ENCODE measurements at places on chromosomes 16 and 17.

- DNase-seq: no peak
These were observed 44.2 kb downstream of the ADCY7 start for GRCh38 chr16:50310308-50311133.

DNA sequence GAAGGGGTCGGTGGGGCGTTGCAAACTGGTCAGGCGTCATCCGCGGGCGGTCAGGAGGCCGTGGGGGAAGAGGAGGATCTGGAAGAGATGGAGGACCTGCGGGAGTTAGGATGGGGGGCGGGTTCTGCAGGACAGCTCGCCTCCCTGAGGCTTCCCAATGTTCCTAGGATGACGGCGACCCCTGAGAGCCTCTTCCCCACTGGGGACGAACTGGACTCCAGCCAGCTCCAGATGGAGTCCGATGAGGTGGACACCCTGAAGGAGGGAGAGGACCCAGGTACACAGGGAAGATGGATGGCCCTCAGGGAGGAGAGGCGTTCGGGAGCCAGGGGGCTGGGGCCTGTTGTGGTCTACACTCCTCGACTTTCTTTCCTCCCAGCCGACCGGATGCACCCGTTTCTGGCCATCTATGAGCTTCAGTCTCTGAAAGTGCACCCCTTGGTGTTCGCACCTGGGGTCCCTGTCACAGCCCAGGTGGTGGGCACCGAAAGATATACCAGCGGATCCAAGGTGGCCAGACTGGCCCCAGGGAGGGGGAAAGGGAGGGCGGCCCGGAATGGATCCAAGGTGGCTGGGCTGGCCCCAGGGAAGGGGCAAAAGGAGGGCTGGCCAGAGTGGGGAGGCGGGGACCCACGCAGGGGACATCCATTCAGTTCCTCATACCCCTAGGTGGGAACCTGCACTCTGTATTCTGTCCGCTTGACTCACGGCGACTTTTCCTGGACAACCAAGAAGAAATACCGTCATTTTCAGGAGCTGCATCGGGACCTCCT lies 839 bp downstream of the PLD2 start:
- DNase-seq: no peak

GRCh38 chr17:80675438-80676095 lies 130.9 kb downstream of the RPTOR start:
- DNase-seq: no peak

DNA sequence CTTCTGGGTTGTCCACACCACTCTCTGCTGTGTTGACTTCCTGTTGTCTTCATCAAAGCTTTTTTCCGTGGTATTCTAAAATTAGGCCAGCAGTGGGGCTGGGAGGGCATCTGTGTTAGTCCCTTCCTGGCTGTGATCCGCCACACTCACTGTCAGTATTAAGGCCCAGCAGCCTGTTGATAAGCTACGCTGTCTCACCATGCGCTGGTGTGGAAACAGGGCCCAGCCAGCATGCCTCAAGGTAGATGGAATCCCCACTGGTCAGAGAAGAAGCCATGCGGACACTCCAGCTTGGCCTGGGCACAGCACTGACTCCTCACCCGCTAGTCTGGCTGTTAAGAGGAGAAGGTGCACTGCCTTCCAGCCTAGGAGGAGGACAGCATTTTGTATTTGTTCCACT lies 11.4 kb downstream of the CDR2L start:
- DNase-seq: no peak

- DNase-seq: peak; percentile 12
These were observed 25.8 kb upstream of the GINS3 start for GRCh38 chr16:58366247-58367031.

- DNase-seq: no peak
These were observed 30.0 kb upstream of the USP36 start for GRCh38 chr17:78870621-78871020.

GRCh38 chr17:36128411-36128978 lies 24.9 kb downstream of the CCL4 start:
- no peak for DNase-seq

GRCh38 chr17:57226793-57227192 lies 29.5 kb upstream of the MSI2 start:
- no peak for DNase-seq

- DNase-seq: no peak
These were observed 461.0 kb upstream of the C16orf82 start for GRCh38 chr16:26605626-26606271.

GRCh38 chr17:59027750-59028149 lies 78.9 kb downstream of the TRIM37 start:
- DNase-seq: no peak

DNA sequence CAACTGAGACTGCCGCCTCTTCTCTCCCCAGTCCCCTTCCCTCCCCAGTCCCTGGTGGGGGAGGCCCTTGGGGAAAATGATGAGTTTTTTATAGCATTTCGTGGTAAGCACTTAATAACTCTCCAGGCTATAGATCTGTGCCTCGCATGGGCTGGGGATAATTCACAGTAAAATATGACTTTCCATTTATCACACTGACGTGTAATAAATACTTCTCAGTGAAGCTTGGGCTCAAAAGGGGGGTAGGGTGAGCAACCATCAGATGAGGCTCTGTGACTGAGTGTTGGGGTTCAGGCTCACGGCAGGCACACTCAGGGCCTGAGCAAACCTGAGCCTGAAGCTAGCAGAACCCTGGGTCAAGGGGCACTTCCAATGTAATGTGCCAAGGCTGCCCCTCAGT lies 101.6 kb downstream of the CCT6B start:
- DNase-seq: no peak

GRCh38 chr17:7351665-7352502 lies at the start of gene KCTD11:
KCTD11 (plus strand) TSS chr17:7352162.
- DNase-seq: peak; percentile 88

DNA sequence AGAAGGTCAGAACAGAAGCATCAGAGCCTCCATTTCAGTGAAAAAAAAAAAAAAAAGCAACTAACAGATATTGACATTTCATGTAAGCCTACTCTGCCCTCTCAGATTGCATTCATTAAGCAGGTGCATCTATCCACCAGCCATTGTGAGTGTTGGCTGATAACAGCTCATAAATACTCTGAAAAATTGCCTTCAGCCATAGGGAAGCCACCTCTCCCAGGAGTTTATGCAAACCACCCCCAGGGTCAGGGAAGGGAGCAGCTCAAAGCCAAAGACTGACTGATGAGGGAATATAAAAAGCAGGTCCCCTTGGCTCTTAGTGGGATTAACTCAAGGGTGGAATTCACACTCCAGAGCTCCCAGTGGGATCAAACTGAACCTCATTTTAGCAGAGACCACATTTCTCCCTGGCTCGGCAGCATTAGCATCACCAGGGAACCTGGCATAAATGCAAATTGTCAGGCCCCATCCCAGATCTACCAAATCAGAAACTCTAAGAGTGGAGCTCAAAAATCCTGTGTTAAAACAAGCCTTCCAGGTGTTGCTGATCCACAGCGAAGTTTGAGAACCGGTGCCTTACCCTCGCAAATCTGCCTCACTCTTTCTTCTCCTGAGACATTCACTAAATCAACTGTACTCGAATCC lies 14.2 kb downstream of the APOH start:
- no peak for DNase-seq

- DNase-seq: peak; percentile 35
These were observed 90.2 kb downstream of the SYCE1L start for GRCh38 chr16:77289331-77289809.

GRCh38 chr16:85304337-85304736 lies 192.1 kb upstream of the CIBAR2 start:
- DNase-seq: no peak

DNA sequence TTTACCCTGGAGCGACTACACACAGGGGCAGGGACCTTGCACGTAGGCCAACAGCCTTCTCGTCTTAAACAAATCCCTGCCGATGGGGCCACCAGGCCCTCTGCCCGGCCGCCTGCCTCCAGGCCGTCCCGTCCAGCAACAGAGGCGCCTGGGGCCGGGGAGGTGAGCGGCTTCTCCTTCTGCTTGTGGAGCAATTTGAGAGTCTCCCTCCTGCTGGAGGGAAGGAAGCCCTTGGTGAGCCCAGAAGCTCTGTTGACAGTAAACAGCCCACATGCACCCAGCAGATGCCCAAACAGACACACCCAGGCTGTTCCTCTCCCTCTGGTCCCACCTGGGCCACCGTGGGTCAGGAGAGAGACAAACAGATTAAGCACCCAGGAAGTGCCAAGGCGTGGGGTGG lies 8.1 kb downstream of the SLC43A2 start:
- no peak for DNase-seq

DNA sequence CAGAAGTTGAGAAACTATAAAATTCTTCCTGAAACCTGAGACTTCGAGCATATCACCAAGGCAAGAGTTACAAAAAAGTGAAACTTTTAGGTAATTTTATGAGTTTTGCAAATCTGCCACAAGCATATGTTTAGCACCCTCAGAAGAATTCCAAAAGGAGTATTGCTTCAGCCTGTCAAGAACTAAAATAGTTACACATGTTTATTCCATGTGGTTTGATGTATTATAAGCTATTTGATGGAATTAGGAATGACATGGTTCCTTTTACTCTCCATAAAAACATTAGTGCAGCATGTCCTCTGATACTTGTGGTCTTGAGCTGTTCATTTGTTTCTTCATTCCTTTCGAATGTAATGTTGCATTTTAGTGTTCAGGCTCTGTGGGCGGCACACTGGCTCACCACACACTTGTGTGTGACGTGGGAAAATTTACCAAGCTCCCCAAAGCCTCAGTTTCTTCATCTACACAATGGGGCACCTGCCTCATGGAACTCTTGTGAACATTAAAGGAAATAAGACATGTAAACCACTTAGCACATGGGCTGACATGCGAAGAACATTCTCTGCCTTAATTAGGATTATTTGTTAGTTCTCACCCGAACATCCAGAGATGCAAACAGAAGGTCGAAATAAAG lies 204.2 kb upstream of the FOXF1 start:
- peak; percentile 51 for DNase-seq

- no peak for DNase-seq
These were observed 204.9 kb downstream of the LGALS9B start for GRCh38 chr17:20262226-20263114.

GRCh38 chr17:79183293-79184158 lies 108.9 kb downstream of the ENGASE start:
- DNase-seq: no peak

- DNase-seq: peak; percentile 30
These were observed 7.8 kb downstream of the IRX5 start for GRCh38 chr16:54938212-54939028.

DNA sequence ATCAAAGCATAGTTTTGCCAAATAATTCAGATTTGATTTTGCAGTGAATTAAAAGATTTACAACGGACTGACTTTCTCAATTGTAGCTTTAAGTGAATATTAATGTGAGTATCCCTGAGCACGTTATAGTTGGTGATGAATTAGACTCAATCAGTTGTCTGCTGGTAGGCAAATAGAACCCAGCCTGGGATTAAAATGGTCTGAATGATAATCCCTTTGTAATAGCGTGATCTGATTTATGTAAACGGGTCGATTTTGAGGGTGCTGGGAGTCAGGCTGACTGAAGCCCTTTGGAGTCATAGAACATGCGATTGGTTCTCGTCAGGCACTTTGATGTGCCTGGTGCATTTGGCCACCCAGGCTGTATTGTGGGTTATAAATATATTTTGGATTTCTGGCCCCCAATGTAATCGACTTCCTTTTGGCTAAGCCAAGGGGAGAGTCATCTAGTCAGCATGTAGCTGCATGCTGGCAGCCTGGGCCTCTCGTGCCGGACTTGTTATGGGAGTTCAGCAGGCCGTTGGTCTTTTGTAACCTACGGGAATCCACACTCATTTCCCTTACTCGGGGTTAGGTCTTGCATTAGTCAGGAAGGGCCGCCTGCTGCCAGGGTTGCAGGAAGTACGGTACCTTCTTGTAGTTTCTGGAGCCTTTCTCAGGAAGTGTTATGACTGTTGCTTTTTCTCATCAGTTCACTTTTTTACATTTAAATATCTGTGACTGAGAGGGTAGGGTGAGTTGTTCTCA lies 5.4 kb downstream of the PGS1 start:
- peak; percentile 98 for DNase-seq

GRCh38 chr16:27108051-27108770 lies 41.5 kb downstream of the C16orf82 start:
- DNase-seq: no peak

DNA sequence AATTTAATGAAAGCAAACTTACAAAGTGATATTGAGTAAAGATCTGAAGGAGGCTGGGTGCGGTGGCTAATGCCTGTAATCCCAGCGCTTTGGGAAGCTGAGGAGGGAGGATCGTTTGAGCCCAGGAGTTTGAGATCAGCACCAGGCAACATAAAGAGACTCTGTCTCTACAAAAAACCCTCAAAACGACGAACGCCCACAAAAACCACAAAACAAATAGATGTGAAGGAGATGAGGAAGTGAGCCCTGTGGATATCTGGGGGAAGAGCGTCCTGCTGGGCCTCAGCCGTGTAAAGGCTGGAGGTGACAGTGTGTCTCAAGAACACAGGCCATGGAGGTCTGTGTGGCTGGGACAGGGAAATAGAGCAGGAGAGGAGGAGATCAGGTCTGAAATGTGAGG lies 68.8 kb downstream of the ITFG1 start:
- no peak for DNase-seq

- no peak for DNase-seq
These were observed 18.7 kb downstream of the RHOT1 start for GRCh38 chr17:32161029-32161428.

GRCh38 chr17:63946440-63947363 lies 14.6 kb upstream of the CD79B start:
- no peak for DNase-seq

DNA sequence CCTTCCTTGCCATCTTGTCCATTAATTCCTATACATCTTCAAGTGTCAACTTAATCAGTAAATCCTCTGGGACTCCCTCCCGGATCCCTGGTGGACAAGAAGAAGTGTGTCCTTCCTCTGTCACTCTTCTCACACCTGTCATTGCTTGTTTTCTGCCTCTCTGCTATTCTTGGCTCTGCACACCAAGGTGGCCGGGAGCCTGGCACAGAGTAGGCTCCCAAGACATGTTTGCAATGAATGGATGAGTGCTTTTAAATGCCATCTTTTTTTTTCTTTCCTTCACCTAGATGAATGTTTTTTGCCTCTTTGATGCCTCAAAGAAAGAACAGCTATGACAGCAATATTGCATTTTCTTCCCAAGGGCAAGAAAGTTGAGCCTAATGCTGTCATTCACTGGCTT lies 58.0 kb upstream of the CLEC18A start:
- DNase-seq: no peak

DNA sequence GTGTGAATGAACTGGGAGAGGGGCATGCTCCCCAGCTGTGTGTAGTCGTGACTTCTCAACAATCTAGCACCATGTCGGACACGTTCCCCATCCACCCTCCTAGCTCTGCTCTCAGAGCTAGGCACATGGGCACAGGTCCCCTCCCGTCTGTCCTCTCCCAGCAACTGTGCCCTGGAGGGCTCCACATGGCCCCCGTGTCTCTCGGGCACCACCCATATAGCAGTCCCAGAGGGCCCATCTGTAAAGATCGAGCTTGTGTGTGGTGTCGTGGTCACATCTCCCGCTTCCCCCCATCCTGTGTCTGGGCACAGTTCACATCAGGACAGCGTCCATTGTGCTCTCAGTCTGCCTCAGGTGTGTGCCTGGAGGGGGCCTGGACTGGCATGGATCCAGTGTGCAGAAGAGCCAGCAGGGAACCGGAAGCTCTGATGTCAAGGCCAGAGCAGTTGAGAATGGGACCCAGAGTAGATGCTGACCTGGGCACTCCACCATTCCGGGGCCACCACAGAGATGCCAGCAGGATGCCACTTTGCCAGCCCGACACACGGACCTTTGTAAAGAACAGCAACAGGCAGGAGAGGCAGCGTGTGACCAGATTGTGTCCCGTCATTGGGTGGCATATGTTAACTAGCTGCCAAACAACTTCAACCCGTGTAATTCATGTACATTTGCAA lies 55.7 kb downstream of the MARF1 start:
- no peak for DNase-seq

GRCh38 chr16:2253293-2253692 lies 1.9 kb upstream of the ECI1 start:
- no peak for DNase-seq

- peak; percentile 23 for DNase-seq
These were observed 8.8 kb upstream of the CEP20 start for GRCh38 chr16:15897121-15897780.
